ENCODE measurements at places on chromosomes 5 and 9. TPM values are rescaled to one million over a fixed set of nuclear protein-coding genes. Genes with fewer than 3 reads are reported as not detected.

QRFP gene
- 0.48 TPM for total RNA-seq

RANBP17 gene
- 197 TPM for total RNA-seq

PPP6C gene
- total RNA-seq = 8.9 TPM

- no peak for DNase-seq
Measured at GRCh38 chr5:16192311-16192710, 12.7 kb upstream of the MARCHF11 start.

GRCh38 chr5:65032250-65032649, 263.5 kb downstream of the CWC27 start:
- no peak for DNase-seq

GRCh38 chr9:23941051-23941450, 115.0 kb upstream of the ELAVL2 start:
- DNase-seq = no peak

DNA sequence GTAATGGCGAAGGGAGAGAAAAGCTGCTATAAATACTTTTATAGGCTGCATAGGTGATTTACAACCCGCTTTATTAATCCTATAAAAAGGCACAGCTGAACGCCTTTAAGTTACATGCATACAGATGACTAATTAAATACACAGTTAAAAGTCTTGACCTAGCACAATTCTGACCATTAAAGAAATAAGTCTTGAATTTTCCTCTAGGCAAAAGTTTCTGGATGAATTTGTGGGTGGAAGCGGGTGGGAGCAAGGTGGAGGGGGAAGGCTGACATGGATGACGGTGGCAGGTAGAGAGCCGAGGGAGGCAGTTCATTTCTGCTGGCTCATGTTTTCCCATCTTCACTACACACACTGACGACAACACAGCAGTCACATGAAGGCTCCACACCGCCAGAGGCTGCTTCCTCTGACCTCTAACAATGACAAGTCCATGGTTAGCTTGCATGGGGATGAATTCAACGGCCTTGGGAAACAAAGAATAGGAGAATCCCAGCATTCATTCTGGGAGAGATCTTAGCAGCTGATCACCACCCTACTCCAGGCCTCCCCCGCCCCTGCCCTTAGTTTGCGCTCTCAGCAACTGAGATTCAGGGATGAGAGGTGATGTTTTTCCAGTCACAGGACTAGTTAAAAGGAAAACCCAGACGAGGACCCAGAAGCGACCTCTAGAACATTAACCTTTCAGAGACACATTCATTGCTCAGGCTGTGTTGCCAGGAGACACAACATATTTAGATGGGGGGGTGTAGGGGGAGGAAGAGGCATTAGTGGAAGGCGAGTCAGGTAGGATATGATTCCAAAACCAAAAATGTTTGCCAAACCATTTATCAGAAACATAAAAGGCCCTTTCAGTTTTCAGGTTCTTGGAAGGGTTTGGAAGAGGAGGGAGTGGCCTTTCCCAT, 329.3 kb downstream of the PIK3R1 start:
- no peak for DNase-seq

- DNase-seq = no peak
Measured at GRCh38 chr9:129454467-129455067, 166.3 kb downstream of the C9orf50 start.

GRCh38 chr9:95572381-95573151, 55.8 kb upstream of the PTCH1 start:
- no peak for DNase-seq
